Peyer's patch (tissue), 4 donors: ENCODE measurements at places on chromosomes 5 and 9.

GRCh38 chr9:37455884-37456647 lies 9.2 kb downstream of the ZBTB5 start:
- no peak for DNase-seq

GRCh38 chr5:150609843-150610584 lies 30.4 kb upstream of the SYNPO start:
- DNase-seq, result peak; percentile 81

DNA sequence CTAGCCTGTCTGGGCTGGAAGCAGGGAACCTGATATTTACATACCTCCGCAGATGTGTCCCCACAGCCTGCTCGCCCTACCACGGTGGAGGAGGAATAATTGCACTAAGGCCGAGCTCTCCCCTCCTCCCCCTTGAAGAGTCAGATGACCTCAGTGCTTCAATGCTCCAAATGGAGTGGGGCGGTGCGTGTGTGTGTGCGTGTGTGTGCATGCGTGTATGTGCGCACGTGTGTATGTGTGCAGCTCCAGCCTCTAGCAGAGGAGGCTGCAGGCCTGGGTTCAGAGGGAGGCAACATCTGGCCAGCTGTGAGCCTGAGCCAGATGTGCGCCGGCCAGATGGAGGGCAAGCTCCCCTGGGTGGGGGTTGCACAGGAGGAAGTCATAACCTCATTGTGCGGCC lies 90.5 kb downstream of the NRG2 start:
- no peak for DNase-seq

- DNase-seq, result no peak
Measured at GRCh38 chr5:6396836-6397535, 18.6 kb upstream of the MED10 start.
